ENCODE measurements at places on chromosomes 5 and 9.

GRCh38 chr5:45774528-45774927 lies 78.3 kb upstream of the HCN1 start:
- no peak for DNase-seq

GRCh38 chr9:89505911-89506310 lies 8.0 kb upstream of the SEMA4D start:
- DNase-seq: no peak

GRCh38 chr5:91670563-91670962 lies 287.4 kb upstream of the ARRDC3 start:
- DNase-seq: no peak

- DNase-seq: no peak
Observed at GRCh38 chr9:69379270-69379982, 54.4 kb downstream of the ENTREP1 start.

- no peak for DNase-seq
Observed at GRCh38 chr5:5145651-5146529, 5.8 kb downstream of the ADAMTS16 start.

DNA sequence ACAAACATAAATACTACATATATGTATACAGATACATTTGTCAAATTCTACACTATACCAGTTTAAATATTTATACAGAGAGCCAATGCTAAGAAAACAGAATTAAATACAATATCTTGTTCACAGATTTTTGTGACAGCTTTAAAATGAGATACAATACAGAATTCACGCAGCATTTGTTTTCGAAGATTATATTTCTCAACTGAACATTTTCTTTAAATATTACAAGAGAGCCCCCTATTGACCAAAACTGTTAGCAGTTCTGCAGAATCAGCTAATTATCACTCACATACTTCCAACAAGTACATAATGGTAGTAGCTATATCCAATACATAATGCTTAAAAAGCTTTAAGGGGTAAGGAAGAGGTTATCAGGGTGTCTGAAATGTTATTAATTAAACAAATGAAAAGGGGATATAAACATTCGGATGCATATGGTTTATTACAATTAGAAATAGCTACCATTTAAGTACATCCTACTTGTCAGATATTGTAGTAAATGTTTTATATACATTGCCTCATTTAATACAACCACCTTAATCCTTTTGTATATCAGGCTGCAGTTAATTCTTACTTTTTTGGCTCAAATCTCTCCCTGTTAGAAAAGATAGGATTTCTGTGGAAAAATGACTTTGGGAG lies 31.7 kb downstream of the ZDHHC21 start:
- no peak for DNase-seq

DNA sequence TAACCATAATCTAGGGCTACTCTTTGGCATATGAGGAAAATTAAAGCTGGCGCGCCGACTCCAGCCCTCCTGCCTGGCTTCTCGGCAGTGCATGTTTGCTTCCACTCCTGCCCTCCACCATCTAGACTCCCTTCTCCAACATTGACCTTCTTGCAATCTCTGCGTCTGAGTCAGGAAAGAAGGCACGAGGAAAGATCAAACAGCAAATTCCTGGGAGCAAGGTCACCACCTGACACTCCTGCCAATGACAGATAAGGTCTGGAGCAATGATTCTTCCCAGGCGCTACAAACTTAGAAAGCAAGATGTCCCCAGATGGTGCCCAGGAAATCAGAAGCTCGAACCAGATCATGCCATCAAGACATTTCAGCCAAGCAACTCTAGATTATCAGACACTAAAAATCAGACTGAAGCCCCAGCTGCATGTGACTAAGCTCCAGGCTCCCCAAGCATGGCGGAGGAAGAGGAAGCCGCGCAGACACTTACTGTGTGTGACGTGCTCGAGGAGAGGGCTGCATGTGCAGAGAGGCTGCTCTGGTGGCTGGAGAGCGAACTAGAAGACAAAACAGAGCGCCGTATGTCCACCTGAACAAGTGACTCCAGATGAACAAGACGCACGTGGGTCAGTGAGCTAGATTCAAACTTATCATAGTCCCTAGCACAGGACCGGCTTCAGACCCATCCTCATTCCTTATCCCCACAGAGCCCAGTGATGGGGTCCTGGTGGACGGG lies 115.3 kb downstream of the UBE2R2 start:
- DNase-seq: no peak

GRCh38 chr5:76086095-76086494 lies 2.9 kb downstream of the SV2C start:
- no peak for DNase-seq

DNA sequence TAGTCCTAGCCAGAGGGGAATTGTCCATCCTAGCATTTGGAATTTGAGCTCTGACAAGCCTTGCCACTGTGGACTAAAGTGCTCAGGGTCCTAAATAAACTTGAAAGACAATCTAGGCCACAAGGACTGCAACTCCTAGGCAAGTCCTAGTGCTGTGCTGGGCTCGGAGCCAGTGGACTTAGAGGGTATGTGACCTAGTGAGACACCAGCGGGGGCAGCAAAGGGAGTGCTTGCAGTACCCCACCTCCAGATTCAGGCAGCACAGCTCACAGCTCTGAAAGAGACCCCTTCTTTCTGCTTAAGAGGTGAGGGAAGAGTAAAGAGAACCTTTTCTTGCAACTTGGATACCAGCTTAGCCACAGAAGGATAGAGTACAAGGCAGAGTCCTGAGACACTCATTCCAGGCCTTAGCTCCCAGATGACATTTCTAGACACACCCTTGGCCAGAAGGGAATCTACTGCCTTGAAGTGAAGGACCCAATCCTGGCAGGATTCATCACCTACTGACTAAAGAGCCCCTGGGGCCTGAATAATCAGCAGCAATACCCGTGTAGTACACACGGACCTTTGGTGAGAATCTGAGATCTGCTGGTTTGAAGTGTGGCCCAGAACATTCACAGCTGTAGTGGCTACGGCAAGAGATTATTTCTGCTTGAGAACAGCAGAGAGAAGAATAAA lies 164.6 kb downstream of the CCDC171 start:
- DNase-seq: no peak
